ENCODE measurements at places on chromosomes 16 and 17.

DNA sequence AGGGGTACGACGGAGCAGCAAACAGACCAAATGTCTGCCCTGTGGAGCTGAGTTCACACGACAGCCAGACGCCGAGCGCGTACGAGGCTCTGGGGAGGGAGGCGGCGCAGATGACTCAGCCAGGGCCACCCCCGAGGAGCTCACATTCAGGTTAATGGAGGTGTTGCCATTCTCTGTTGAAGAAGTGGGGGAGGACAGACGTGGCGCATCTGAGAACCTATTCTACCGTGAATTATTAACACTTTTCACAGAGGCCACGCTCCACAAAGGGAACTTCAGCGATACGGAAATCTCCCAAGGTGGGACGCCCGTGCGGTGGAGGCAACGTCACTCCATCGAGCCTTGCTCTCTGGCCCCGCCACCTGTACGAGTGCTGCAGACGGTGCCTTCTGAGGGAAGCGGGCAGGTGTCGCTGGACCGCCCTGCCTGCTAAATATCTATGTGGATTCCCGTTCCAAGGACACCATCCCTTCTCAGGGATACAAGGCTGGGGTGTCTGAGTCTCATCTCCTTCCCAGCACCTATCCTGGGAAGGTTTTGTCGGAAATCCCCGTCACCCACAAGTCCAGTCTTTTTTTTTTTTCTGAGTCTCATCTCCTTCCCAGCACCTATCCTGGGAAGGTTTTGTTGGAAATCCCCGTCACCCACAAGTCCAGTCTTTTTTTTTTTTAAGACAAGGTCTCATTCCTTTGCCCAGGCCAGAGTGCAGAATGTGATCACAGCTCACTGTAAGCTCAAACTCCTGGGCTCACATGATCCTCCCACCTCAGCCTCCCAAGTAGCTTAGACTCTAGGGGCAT is 19.0 kb downstream of the ABR start:
- peak; percentile 71 for DNase-seq

DNA sequence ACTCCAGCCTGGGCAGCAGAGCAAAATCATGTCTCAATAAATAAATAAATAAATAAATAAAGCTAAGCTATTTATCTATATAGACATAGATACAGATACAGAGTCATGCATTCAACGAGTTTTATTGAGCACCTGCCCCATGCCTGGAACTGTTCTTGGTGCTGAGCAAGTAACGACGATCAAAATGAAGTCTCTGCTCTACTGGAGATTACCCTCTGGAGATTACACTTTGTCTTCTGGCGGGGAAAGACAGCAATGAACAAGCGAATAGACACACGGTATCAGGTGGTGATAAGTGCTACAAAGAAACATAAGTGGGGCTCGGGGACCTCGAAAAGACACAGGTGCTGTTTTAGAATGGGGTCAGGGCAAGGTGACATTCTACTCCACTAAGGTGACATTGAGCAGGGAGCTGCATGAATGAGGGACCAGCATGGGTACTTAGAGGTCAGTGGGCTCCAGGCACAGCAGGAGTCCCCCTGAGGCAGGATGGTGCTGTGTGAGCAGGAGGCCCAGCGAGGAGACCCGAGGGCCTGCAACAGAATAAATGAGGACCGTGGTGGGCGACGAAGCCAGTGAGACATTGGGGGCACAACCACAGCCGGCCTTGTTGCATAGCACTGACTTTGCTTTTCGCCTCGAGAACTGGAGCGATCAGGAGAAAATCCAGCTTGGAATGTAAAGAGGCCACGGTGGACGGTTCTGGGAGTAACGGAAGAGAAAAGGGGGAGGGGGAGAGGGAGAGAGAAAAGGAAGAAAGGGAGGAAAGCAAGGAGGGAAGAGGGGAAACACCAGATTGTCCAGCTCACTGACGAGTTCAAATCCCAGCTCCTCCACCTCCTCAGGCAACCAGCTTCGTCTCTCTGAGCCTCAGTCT is 42.4 kb upstream of the MEAK7 start:
- DNase-seq = peak; percentile 71

DNA sequence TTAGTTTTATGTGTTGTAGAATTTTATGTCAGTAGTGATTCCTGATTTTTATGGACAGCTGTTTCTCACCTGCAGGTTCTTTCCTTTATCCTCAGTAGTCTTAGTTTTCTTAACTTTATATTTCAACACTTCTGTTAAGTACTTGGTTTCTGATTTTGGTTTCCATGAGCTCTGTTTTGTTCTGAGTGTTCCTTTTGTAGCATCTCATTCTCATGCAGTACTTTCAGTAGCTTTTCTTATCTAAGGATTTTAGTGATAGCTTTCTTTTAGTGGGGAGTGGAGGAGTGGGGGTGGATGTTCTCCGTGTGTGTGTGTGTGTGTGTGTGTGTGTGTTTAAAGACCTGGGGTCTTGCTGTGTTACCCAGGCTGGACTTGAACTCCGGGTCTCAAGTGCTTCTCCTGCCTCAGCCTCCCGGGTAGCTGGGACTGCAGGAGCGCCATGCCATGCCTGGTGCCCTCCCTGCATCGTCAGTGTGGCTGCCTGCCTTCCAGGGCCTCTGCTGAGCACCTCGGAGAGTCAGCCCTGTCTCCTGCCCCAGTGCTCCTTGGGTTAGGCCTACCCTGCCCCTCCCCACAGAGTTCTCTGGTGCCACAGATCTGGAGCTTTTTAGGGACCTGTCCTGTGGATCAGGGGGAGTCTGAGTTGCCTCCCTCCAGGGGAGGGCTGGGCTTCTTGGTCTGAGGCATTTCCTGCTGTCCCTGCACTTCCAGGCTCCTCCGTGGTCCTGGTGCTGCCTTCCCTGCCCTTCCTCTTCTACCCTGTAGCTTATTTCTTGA is 4.3 kb upstream of the ZNF750 start:
- DNase-seq = no peak

DNA sequence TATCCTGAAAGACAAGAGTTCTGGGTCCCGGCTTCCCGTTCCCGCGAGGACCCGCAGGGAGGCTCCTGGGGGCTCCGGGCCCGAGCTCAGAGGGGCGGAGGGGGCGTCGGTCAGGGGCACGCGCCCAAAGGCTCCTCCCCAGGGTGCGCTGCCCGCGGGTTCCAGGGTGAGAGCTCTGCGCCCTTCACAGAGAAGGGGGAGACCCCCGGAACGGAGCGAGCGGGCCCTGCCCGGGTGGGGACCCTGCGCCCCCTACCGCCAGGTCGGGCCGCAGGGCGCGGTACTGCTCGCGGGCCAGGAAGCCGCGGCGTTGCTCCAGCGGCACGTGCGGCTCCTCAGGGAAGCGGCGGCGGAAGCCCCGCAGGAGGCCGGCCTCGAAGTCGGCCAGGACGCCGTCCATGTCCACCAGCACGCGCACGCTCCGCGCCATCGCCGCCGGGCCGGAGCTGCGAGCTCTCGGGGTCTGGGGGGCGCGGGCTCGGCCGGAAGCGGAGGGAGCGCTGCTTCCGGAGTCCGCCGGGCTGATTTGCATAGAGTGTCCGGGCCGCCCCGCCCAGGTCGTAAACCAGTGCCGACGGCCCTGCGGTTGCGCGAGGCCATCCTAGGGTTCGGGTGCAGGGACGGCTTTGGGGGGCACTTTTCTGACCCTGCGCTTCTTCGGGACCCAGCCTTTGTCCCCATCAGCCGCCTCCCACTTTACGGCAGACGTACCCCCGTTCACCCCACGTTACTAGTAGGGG is at the start of gene NT5C:
Gene NT5C, minus strand, starts transcription at position 465 of the 740 bp plus-strand sequence. Its CDS starts 35 bp downstream, at position 430.
- DNase-seq = peak; percentile 89

DNA sequence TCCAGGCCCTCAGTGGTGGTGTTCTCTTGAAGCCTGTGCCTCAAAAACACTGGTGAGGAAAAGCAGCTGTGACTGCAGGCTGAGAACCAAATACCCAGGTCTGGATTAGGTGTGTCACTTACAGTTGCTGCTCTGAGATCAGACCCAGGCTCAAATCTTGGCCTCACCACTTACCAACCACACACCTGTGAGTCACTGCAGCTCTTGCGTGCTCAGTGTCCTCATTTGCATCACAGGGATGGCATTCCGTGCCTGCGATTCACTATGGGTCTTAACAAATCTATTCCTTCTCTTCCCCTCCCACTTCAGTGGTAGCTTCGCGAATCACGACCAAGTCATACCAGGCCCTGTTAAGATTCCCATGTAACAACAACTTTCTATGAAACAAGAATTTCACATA is 233.4 kb upstream of the HSBP1 start:
- DNase-seq = peak; percentile 37

- no peak for DNase-seq
Observed at GRCh38 chr16:17743158-17743557, 272.4 kb upstream of the XYLT1 start.

- DNase-seq = no peak
Observed at GRCh38 chr17:12341328-12341727, 320.7 kb downstream of the MAP2K4 start.

GRCh38 chr17:50687200-50688066 is 20.3 kb downstream of the ANKRD40 start:
- DNase-seq = peak; percentile 91

DNA sequence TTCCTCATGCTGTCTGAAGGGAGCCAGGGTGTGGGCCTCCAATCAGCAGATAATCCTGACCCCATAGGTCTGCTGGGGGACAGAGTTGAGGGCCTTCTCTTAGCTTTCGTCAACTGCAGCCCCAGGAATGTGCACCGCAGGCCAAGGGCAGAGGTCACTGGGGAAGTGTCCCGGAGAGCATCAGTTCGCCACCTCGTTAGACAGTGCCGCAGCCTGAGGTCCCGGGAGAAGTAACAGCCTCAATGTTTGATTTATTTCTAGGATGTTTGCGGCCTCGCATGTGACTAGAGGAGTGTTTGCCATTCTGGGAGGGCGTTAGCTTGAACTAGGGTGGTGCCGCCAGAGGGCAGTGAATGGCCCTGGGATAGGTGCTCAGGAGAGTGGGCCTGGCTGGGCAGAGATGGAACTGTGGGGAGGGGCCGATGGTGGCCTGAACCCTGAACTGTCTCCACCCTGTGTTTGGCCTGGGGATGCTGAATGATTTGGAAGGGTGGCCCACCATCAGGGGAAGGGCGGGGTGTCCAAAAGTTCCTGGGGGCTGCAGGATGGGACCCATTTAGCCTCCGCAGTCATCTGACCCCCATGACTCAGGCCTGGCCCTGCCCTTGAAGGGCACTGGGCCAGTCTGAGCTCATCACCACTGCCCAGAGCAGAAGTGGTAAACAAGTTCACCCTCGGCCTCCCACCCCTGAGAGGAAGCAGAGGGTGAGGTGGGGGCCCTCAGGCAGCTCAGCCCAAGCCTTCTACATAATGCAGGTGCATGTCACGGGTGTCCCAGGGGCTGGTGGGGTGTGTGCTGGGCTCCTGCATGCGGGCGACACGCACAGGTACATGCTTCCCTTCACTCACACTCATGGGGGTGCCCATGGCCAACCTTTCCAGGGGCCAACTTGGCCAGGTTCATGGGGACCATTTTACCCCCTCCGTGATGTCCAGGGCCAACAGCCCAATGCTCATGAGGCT is 12.4 kb upstream of the TAC4 start:
- no peak for DNase-seq

- no peak for DNase-seq
Observed at GRCh38 chr17:79407385-79407784, 203.5 kb downstream of the RBFOX3 start.

- no peak for DNase-seq
Observed at GRCh38 chr16:27746076-27746855, 196.3 kb downstream of the KATNIP start.

DNA sequence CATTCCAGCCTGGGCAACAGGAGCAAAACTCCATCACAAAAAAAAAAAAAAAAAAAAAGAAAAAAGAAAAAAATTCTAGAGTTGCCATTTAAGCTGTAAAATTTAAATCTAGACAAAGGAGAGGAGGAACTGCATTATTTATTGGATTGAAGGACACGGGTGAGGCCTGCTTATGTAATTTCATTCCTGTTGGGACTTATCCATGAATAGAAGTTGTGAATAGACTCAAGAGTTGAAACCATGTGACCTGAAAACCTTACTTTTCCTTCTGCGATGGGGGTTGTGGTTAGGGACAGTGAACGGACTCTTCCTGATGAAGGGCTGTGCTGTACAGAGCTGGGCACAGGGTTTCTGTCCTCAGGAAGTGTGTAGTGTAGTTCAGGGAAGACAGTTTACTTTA is 22.5 kb downstream of the BANP start:
- no peak for DNase-seq

GRCh38 chr16:86662195-86662594 is 83.8 kb downstream of the FOXL1 start:
- no peak for DNase-seq

GRCh38 chr17:59266745-59267144 is 46.4 kb downstream of the GDPD1 start:
- no peak for DNase-seq

DNA sequence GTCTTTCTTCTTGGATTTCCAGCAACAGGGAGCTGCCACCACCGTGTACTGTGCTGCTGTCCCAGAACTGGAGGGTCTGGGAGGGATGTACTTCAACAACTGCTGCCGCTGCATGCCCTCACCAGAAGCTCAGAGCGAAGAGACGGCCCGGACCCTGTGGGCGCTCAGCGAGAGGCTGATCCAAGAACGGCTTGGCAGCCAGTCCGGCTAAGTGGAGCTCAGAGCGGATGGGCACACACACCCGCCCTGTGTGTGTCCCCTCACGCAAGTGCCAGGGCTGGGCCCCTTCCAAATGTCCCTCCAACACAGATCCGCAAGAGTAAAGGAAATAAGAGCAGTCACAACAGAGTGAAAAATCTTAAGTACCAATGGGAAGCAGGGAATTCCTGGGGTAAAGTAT is 389.0 kb downstream of the MAF start:
- no peak for DNase-seq

DNA sequence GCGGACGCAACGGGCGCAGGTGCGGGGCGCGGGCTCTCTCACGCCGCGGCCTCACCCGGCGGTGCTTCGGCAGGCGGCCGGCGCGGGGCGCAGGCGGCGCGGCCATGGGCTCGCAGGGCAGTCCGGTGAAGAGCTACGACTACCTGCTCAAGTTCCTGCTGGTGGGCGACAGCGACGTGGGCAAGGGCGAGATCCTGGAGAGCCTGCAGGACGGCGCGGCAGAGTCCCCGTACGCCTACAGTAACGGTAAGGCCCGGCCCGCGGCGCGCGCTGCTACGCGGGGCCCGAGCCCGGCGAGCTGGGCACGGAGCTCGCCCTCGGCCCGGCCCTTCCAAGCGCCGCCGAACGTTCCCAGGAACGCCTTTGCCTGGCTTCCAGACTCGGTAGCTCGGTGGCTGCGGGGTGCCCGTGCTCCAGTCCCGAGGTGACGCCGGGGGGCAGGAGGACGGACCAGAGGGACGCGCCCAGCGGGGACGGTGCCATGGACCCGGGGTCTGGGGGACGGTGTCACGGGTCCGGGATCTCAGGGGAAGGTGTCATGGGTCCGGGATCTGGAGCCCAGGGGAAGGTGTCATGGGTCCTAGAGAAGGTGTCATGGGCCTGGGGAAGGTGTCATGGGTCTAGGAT is 435 bp downstream of the RAB40C start:
- DNase-seq = peak; percentile 32

GRCh38 chr17:79000396-79001189 is 9.0 kb downstream of the CANT1 start:
- DNase-seq = no peak
